Astrocyte of the hippocampus (primary cell): ENCODE measurements at places on chromosomes 6 and 20.
A peak's percentile ranks its signal among the peaks of the same experiment; 100 is the strongest.

GRCh38 chr6:151440930-151441329, 11.0 kb downstream of the RMND1 start:
- peak; percentile 41 for DNase-seq

- peak; percentile 48 for DNase-seq
Observed at GRCh38 chr20:59455402-59456341, 148.7 kb upstream of the PHACTR3 start.

DNA sequence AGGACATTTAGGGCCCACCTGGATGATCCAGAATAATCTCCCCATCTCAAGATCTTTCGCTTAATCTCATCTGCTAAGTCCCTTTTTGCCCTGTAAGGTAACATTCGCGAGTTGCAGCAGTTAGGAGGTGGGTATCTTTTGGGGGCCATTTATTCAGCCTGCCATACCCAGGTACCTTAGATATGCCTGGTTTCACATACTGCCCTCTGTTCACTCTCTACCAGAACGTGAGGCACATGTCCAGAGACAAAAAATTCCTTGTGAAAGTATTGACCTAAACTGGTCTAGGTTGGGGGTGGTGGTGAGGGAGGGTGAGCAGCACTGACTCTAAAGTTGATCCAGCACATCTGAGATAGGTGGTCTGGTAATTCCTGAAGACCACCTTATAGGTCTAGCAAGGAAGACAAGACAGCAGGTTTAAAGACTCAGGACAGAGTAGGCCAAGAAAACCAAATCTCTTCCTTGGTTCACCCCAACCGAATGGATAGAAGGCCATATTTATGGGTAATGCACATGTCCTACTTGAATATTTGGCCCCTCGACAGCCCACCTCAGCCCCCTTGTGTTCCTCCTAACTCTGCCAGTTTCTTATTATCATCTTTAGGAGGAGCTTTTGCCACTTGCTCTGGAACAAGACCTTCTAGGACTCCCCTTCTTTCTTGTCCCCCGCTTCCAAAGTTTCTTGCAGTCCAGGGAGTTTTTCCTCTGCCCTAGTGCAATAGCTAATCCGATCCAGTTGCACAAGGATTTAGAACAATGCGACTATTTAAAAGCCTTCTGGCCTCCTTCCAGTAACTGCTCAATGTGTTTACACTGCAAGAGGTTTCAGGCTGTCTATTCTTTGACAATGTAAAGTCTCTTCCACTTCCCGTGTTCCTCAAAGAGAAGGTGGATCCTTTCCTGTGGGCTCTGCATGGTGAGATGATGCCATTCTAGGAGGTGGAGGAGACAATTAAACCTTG, 213.0 kb upstream of the LAMP5 start:
- peak; percentile 61 for DNase-seq

DNA sequence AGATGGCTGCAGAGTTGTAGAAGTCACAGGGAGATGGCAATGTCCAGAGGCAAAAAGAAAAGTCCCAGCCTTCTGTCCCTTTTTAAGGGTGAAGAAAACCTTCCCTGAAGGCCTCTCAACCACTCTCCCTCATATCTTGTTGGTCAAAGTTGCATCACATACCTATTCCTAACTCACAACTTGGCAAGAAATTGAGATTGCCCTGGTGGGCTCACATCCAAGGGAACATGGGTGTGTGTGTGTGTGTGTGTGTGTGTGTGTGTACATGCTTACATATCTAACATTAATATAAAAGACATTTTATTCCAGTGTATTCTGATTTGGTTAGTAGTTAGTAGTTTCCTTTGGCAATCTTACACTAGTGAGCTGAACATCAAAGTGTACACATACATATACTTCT, 144.3 kb upstream of the SALL4 start:
- DNase-seq: no peak

DNA sequence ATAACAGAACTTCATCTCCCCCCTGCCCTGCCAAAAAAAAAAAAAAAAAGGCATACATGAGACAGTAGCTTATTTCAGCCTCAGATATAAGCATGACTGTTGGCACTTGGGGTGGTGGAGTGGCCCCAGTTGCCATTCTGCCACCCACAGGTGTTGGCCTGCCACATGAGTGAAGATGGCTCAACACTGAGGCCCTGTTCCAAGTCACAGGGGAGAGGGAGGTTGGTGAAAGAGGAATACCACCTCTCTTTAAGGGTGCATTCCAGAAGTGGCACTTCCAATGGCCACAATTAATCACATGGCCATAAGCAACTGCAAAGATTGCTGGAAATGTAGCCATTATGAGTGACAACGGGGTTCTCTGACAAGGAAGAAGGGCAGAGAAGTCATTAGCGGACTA, 61.9 kb upstream of the JARID2 start:
- no peak for DNase-seq

GRCh38 chr20:14208956-14209355, 128.5 kb downstream of the FLRT3 start:
- DNase-seq: no peak

DNA sequence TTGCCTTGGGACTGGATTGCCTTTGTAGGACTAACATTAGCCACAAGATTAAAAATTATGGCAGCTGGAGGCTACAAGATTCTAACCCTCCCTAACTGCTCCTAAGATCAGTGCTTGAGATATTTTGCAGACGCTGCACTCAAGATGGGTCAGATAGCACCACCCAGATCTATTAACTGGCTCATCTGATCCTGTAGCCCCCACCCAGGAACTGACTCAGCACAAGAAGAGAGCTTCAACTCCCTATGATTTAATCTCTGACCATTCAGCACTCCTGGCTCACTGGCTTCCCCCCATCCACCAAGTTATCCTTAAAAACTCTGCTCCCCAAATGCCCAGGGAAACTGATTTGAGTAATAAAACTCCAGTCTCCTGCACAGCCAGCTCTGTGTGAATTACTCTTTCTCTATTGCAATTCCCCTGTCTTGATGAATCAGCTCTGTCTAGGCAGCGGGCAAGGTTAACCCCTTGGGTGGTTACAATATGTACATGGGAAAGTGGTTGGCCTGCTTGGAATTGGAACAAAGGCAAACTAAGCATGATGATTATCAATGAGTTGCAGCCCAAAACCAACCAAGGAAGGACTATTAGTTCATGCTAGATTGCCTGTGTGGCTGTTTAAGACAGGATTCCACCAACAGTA, 111.3 kb downstream of the OR2B2 start:
- DNase-seq: no peak
